ENCODE measurements at places on chromosomes 16 and 17.

DNA sequence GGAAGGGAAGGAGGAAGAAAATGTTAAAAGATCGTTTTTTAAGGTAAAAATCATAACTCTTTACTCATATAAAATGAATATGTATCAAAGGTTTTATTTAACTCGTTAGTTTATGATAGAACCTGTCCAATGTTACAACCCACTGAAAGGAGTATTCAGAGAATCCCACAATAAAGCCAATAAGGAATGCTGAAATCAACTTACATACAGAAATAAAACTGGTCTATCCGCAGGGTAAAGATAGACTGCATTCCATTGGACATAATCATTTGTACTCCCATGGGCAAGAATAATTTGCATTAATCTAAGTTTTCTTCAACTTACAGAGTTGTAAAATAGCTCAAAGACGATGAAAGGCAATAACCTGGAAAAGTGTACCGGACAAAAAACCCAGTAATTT, 17.9 kb upstream of the BEAN1 start:
- no peak for DNase-seq

DNA sequence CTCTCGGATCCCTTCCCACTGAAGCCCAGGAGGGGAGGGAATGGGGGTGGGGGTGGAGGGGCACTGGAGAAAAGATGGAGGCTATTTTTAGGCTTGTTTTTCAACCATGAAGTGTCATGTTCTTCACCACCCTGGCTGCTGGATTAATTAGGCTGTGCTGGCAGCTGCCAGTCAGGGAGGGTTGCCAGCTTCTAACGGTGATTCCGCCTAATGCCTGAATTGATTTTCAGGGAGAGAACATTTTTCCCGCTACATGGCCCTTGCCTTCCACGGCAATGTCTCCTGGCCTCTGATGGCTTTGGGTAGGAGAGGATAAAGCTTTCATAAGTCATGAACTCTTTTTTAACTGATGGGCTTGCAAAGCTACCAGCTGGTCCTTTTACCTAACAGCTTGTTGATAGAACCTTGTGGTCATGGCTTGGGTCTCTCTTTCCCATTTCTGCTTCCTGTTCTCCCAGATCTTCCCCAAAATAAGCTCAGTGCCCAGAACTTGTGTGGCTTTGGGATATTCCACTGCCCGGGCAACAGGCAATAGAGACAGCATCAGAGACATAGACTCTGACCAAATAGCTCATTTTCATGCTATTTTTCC, 167.4 kb downstream of the PITPNC1 start:
- DNase-seq, result peak; percentile 85

DNA sequence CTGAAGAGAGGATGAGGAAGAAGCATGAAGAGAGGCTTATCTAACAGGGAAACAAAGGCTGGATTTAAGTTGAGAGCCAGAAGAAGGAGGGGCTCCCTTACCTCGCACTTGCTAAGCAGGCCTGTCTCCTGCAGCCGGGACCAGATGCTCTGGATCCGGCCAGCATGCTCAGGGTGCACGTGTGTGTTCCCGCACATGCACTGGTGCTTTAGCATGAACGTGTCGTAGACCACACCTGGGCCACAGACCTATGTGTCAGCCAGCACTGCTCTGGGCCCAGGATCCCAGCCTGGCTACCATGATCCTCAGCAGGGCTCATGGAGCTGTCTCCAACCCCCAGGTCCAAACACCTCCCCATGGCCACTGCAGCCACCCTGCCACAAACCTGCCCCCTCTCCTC, 14.4 kb downstream of the G6PC3 start:
- no peak for DNase-seq

DNA sequence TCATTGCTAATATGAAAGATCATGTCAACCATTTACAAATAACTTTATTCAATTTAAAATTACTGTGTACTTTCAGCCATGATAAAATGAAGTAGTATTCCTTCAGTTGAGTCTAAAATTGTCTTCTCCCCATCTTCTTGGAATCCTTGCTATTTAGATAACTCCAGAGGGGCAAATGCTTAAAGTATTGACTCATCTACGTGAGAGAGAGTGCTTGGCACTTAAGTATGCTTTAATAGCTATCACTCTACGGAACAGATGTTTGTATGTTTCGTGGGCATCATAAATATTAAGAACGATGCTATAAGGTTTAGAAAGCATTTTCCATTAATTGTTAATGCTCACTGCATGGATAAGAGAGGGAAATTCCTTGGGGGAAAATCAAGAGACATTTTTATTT, 69.3 kb upstream of the MED13 start:
- no peak for DNase-seq

GRCh38 chr17:73096866-73097265, 4.4 kb upstream of the SLC39A11 start:
- DNase-seq, result no peak

GRCh38 chr17:69320210-69320907, 6.6 kb downstream of the ABCA5 start:
- no peak for DNase-seq

DNA sequence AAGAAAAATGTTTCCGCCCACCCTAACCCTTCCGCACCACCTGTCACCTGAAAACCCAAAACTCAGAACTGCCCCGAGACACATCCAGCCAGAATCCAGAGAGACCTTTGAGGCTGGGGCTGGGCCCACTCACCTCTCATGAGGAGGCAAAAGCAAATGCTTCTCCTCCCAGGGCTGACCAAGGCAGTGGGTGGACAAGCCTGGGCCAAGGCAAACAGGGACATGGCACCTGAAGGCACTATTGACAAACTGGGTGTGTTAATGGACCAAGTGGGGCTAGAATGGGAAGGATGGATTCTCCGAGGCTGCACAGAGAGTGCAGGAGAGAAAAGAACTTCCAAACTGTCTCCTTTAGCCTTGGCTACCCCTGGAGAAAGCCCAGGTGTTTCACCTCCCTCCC, 54.4 kb downstream of the SOX9 start:
- no peak for DNase-seq

DNA sequence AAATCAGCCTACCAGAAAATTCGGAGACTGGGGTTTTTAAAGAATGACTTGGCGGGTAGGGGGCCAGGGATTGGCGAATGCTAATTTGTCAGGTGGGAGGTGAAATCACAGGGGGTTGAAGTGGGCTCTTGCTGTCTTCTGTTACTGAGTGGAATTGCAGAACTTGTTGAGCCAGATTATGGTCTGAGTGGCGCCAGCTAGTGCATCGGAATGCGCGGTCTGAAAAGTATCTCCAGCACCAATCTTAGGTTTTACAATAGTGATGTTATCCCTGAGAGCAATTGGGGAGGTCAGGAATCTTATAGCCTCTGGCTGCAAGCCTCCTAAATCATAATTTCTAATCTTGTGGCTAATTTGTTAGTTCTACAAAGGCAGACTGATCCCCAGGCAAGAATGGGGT, 762 bp upstream of the RBL2 start:
- no peak for DNase-seq

GRCh38 chr17:79630126-79630525, 19.3 kb upstream of the RBFOX3 start:
- no peak for DNase-seq

GRCh38 chr17:77708936-77709335, 249.6 kb upstream of the TNRC6C start:
- DNase-seq, result no peak

GRCh38 chr17:35730400-35731005, 936 bp upstream of the RASL10B start:
- DNase-seq, result no peak

GRCh38 chr17:64277831-64278562, 14.9 kb upstream of the TEX2 start:
- DNase-seq, result no peak

DNA sequence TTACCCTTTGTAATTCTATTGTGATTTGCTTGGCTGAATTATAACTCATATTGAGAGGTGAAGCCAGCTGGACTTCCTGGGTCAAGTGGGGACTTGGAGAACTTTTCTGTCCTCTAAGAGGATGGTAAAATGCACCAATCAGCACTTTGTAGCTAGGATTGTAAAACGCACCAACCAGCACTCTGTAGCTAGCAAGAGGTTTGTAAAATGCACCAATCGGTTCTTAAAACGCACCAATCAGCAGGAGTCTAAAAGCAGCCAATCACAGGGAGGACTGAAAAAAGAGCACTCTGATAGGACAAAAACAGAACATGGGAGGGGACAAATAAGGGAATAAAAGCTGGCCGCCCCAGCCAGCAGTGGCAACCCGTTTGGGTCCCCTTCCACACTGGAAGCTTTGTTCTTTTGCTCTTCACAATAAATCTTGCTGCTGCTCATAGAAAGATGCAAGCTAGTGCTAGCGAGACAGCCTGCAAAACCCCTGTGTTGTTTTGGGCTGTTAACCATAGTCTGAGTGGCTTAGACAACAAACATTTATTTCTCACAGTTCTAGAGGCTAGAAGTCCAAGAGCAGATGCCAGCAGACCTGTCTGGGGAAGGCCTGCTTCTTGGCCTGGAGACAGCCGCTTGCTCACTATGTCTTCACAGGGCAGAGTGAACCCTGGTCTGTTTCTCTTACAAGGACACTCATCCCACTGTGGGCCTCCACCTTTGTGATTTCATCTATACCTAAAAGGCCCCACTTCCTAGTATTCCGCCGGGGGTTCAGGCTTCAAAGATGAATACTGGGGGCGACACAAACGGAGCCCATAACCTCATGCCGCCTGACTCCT, 39.0 kb upstream of the CRISPLD2 start:
- DNase-seq, result no peak

DNA sequence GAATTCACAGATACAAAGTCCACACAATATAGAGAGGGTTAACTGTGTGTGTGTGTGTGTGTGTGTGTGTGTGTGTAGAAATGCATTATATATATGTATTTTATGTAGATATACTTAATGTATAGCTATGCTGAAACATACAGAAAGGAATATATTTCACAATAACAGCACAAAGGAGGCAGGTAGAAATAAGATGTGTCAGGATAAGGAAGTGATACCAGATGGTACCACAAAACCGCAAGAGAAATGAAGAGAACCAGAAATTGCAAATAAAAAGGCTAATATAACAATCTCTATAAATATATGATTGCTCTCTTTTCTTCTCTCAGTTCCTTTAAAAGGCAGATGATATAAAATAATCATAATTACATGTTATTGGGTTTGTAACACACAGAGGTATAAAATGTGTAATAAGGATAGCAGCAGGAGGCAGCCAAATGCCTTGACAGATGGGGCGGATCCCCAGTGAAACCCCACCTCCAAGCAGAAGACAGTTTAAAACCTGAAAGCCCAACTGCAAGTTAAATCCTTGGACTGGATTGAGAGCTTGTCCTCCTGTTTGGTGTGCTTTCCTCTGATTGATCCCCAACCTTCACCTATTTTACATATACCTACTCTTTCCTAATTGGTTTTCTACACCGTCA, 365.4 kb upstream of the C16orf82 start:
- DNase-seq, result no peak

DNA sequence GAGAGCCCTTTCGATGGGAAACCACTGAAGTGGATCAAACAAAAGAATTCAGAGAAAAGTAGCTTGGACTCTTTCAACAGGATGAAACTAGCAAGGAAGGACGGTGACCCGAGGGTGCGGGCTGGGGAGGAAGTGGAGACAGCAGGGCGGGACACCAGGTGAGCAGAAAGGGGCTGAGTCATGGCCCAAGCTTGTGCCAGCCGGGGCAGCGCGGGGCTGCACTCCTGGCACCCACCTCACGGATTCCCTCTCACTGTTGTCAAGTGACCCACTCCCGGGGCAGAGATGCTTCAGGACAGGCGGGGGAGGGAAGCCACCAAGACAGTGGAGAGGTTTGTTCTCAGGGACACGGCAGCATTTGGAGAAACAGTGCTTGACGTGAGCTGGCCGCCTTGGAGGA, 10.7 kb upstream of the RNF222 start:
- no peak for DNase-seq

DNA sequence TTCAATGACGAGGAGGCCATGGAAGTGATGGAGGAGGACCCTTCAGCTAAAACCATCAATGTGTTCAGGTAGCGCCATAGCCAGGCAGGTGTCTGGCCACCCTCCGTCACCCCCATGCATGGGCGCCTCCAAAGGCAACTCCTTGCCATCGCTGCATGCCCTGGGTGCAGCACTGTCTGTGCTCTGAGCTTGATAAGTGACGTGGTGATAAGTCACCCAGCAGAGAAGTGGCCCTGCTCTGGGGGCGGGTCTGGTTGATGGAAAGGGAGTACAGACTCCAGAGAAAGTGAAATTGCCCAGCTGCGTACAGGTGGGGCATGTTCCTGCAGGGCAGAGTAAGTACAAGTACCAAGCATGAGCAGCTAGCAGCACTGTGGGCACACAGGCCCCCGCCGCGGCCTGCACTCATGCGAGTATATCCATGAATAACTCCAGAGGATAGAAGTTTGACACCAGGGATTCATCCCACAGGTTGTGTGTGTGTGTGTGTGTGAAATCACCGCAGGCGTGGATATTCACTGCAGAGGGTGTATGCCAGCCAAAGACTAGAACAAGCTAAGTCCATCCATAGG, 13.1 kb downstream of the DNAI2 start:
- no peak for DNase-seq

GRCh38 chr16:8519179-8519578, 71.1 kb downstream of the TMEM114 start:
- no peak for DNase-seq

DNA sequence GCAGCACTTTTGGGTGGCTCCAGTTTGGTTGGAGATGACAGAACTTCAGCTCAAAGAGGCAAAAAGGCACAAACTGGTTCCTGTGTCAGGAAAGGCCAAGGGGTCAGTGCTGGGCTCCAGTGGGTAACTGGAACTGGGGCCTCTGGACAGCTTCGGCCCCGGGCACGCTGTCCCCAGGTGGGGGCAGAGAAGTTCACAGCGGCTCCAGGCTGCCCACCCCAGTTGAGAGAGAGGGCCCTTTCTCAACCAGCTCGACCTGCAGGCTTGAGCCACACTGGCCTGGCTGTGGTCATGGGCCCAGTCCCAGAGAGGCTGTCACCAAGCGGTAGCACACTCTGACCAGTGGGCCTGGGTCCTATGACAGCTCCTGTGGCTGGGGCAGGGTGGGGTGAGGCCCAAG, 24.5 kb downstream of the ADCY7 start:
- no peak for DNase-seq

DNA sequence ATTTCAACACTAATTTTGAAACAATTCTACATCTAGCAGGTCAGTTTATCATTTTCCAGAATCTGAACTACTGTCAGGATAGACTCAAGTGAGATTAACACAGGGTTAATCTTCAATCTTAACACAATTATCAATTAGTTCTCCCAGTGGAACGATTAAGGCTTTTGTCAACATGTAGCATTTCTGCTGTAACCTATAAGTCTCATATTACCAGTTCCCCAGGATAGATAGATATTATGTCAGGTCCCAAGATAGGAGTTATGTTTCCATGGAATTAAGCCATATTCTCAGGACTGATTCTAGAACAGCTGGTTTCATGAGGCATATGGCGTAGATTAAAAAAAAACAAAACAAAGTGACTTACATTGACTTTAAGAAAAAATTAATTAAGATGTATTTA, 4.4 kb upstream of the FBF1 start:
- DNase-seq, result no peak

GRCh38 chr17:73228748-73229236, 32.9 kb downstream of the CPSF4L start:
- no peak for DNase-seq

- no peak for DNase-seq
Measured at GRCh38 chr17:10177131-10177912, 21.1 kb downstream of the GAS7 start.

DNA sequence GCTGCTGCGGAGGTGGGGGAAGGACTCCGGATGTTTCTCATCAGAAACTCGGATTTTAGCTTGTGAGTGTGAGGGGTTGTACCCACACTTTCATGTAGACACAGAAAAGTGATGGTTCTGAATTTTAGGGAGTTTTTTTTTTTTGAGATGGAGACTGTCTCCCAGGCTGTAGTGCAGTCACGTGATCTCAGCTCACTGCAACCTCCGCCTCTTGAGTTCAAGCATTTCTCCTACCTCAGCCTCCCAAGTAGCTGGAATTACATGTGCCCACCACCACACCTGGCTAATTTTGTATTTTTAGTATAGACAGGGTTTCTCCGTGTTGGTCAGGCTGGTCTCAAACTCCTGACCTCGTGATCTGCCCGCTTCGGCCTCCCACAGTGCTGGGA, 22.4 kb upstream of the GNG13 start:
- DNase-seq, result no peak

All from NCI-H1694 (cell line).